ENCODE measurements at places on chromosomes 6 and 20. TPM values are rescaled to one million over a fixed set of nuclear protein-coding genes. Genes with fewer than 3 reads are reported as not detected.

ANKEF1 gene
- polyA plus RNA-seq = 3.1 TPM

- no peak for DNase-seq
Observed at GRCh38 chr20:1294497-1294896, 28.4 kb downstream of the SNPH start.

DNA sequence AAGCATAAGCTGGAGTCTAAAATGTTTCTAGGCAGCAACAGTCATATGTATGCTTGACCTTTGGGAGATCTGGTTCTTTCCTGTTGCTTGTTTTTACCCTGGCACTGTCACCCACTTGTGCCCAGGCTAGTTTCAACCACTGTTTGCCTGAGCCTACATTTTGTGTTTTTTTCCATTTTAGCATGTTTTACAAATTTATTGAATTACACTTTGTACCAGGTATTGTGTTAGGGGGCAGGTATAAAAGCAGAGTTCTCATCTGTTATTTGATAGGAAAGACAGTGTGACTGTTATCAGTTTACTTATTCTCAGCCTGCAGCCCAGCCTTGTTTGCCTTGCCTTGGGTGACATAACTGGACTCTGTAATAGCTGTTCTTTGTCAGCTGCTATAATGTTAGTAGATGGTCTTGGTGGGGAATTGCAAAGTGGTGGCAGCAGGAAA, 147.0 kb downstream of the CDKAL1 start:
- DNase-seq = no peak

TNFAIP3 gene
- polyA plus RNA-seq = 14.5 TPM

PAX1 gene
- not detected for polyA plus RNA-seq

- no peak for DNase-seq
Observed at GRCh38 chr6:13689511-13690256, 22.0 kb downstream of the RANBP9 start.

DNA sequence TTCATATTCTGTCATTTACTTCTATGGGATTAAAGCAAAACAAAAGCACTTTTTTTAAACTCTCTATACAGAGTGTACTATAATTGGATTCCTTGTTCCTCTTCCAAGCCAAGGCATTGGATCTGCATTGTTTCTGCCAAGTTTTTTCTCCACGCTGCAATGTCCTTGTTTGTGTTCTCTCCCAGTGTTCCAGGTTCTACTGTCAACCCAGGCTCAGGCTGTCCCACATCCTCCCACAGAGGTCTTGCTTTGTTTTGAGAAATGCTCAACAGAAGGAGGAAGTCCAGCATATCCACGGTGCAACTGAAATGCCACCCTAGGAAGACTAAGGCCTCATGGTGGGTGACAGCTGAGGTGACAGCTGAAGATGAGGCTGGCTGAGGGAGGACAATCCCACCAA, 287.1 kb upstream of the PRDM1 start:
- no peak for DNase-seq

RAET1L gene
- polyA plus RNA-seq = not detected

DNA sequence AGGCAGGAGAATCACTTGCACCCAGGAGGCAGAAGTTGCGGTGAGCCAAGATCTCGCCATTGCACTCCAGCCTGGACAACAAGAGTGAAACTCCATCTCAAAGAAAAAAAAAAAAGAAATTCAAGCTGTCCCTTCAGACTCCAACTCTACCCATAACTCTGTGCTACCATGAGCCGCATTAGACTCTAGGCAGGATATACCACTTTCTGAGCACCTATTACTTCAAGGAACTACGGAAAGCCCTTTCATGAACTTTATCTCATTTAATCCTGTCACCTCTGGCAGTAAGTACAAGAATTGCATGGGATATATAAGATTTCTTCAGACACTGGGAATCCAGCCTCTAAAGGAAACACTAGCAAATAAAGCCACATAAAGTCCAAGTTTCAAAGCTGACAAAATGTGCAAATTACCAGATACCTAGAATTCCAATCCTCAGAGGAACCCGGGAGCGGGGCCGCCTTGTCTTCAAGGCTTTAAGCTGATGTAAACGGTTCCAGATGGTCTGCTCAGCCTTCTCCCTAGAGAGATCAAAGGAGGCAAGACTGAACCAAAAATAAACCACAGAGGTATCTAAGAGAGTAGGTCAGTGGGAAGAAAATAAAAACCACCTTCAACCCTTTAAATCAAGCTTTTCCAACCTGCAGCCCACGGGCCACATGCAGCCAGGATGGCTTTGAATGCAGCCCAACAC, 9.4 kb downstream of the CDK5RAP1 start:
- DNase-seq = no peak

TCP11 gene
- polyA plus RNA-seq = 0.14 TPM

DNA sequence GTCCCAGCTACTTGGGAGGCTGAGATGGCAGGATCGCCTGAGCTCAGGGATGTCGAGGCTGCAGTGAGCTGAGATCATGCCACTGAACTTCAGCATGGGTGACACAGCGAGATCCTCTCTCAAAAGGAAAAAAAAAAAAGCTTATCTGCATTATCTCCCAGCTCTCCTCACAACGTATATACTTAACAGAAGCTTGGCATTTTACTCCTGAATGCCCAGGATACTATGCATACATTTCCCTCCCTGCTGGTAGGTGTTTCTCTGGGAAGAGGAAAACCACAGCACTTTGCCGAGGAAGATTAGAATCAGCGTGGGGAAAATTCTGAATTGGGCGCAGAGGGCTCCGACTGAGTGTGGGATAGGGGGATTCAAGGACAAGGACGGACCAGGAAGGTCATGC, 800.6 kb downstream of the DHX35 start:
- DNase-seq = no peak

OR2B6 gene
- not detected for polyA plus RNA-seq

DNA sequence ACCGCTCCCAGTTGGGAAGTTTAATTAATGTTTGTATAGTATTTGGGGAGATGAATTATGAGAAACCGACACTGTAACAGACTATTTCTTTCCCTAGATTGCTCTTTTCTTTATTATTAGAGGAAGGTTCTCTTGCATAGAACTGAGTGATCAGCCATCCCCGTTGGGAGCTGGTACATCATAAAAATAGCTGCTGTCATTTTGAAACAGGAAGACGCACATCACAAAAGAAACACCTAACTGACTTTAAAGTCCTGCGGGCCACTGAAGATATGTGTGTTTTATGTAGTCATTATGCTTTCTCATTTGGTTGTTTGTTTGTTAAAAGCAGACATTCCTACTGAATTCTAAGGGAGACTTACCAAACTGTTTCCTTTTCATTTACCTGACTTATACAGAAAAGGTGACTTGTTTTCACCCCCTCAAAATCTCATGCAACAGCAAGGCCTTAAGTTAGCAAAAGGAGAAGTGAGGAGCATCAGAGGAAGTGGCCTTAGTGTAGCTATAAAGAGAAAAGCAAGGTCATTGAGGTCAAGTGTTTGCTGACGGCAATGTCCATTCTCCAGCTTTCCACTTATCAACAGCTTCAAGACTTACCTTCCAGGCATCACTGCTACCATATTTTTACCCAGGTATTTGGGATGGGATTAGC, 91.0 kb downstream of the PKHD1 start:
- no peak for DNase-seq
